ENCODE measurements at places on chromosomes 4 and X.

DNA sequence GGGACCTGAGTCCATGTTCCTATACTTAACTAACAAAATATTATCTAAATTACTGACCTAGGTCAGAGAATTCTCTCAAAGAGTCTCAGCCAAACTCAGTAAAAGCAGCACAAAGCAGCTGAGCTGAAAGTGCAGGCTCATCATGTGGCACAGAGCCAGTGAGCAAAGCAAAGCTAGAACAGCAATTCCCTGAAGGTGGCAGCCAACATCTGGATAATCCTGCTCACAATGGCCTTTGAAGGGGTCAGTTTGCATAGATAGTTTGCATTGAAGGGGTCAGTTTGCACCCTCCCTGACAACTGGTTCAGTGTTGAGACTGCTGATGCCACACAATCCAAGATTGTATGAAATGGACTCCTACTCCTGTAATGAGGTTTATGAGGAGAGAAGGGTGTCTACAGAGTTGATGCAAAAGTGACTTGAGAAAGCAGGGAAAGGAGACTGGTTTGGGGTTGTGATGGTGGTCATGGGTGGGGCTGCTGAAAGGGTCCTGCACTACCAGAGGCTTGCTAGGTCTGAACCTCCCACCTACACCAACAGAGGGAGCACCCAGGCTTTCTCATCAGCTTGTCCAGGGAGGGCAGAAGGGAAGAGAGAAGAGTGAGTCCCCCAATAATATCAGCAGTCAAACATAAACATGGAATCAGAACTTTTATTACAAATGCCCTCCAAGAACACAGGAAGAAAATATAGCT lies 39.7 kb downstream of the TRIM61 start:
- no peak for DNase-seq

DNA sequence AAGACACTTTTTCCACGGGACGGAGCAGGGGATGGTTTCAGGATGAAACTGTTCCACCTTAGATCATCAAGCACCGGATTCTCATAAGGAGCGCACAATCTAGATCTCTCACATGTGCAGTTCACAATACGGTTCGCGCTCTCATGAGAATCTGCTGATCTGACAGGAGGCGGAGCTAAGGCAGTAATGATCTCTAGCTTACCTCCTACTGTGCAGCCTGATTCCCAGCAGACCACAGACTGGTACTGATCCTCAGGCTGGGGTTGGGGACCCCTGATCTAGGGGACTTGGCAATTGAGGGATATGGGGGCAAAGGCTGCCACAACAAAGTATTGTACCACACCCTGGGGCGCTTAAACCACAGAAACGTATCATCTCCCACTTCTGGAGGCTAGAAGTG lies 25.7 kb downstream of the ZNF185 start:
- no peak for DNase-seq

- DNase-seq: no peak
Measured at GRCh38 chr4:85901500-85901899, 426.6 kb downstream of the ARHGAP24 start.

GRCh38 chr4:187602339-187603092 lies 393.1 kb upstream of the ZFP42 start:
- DNase-seq: no peak

DNA sequence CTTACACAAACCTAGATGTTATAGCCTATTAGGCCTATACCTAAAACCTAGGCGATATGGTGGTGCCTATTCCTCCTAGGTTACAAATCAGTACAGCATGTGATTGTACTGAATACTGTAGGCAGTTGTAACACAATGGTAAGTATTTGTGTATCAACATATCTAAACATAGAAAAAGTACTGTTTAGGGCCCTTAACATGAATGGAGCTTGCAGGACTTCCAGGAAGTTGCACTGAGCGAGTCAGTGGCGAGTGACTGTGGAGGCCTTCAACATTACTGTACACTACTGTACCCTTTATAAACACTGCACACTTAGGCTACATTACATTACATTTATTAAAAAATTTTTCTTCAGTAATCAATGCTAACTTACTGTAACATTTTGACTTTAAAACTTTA lies 37.8 kb downstream of the WWC2 start:
- no peak for DNase-seq

DNA sequence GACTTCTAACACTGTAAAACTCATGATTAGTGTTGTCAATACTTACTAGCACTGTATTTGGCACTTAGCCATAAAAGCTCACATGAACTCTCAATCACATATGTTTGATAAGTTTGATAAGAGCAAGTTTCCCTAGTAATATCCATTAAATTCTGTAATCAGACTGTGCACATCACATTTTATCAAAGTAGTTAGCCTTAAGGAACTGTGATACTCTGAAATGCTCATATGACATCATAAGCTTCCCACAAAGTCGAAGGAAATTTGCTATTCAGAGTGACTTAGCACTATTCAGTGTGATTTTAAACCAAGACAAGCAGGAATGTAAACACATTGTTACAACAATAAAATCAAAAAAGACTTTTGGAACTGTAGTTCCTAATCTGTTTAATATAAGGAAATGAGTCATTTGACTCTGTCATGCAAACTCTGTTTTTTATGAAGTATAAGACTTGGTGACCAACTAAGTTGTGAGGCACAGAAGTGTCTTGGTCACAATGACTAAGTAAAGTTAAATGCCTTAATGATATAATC lies 6.7 kb downstream of the SLC7A11 start:
- no peak for DNase-seq

GRCh38 chr4:142984871-142985585 lies 138.9 kb upstream of the INPP4B start:
- no peak for DNase-seq

DNA sequence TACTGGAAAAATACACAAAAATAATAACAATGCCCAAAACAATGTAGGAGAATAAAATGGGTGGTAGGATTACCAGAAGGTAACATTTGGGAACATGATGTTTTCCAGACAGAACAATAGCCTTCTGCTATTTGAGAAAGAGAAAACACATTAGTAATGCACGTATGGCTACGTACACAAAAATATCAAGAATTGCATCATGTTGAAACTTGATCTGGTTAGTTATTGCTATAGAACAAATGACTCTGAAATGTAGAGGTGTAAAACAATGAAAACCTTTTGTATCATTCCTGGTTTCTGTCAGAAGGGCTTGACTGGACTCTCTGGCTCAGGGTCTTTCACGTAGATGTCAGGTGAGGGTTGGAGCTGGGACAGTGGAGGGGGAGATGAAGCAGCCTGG lies 1040.0 kb downstream of the FAT4 start:
- no peak for DNase-seq

- DNase-seq: no peak
Measured at GRCh38 chrX:56986138-56986537, 9.2 kb downstream of the SPIN3 start.
